ENCODE measurements at places on chromosomes 16 and 17.

DNA sequence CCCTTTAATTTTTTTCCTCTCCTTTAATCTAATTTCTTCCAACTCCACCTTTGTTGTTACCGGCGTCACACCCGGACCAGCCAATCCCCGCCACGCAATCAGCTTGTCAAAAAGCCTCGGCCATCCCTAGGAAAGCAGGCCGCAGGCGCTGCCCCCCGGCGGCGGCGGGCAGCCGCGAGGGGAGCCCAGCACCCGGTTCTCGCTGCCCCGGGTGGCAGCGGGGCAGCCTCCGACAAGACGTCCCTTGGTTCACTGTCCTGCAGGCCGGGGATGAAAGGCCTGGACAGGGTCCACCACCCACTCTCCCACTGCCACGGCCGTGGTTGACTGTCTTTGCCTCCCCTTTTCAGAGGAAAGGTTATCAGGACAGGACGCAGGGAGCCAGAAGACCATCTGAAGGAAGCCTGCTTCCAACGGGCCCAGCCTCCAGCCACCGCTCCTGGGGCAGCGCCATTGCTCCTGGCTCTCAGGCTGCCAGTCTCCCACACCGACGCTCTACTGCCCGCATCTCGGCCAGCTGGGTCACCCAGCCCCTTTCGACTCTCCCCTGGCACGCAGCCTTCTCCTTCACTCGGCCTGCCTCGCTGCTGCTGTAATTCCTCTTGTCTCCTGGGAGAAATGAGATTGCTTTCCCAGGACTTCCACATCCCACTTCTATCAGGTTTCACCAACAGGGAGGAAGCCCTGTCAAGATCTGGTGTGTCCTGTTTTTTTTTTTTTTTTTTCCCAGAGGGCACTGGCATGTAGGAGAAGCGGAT lies 2.8 kb upstream of the UBTF start:
- no peak for DNase-seq

DNA sequence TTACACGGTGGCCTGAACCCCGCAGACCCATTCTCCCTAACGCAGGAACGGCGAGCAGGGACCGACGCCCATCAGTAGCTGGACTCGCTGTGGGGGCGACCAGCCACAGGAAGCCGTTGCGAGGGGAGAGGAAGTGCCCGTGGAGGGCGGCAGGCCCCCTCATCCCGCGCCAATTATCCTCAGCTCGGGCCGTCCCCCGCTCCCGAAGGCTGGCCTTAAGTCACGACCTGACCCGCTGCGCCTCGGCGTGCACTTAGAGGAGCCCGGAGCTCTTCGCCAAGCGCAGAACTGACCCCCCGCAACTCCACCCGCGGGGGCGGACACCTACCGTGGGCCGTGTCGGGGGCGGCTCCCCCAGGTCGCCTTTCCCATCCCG lies 401 bp downstream of the ARL16 start:
- DNase-seq = no peak

DNA sequence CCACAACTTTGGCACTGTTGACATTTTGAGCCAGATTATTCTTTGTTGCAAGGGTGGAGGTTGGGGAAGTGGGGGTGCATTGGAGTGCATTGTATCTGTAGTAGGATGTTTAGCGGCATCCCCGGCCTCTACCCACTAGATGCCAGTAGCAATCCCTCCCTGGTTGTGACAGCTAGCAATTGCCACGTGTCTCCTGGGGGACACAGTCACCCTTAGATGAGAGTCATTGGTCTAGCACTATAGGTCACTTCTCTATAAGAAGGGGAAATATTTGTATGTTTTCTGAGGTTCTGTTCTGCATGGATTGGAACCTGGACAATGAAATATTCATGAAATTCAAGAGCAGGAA lies 32.4 kb downstream of the MSI2 start:
- DNase-seq = no peak

GRCh38 chr16:3920206-3920605 lies 39.7 kb upstream of the CREBBP start:
- DNase-seq = no peak

DNA sequence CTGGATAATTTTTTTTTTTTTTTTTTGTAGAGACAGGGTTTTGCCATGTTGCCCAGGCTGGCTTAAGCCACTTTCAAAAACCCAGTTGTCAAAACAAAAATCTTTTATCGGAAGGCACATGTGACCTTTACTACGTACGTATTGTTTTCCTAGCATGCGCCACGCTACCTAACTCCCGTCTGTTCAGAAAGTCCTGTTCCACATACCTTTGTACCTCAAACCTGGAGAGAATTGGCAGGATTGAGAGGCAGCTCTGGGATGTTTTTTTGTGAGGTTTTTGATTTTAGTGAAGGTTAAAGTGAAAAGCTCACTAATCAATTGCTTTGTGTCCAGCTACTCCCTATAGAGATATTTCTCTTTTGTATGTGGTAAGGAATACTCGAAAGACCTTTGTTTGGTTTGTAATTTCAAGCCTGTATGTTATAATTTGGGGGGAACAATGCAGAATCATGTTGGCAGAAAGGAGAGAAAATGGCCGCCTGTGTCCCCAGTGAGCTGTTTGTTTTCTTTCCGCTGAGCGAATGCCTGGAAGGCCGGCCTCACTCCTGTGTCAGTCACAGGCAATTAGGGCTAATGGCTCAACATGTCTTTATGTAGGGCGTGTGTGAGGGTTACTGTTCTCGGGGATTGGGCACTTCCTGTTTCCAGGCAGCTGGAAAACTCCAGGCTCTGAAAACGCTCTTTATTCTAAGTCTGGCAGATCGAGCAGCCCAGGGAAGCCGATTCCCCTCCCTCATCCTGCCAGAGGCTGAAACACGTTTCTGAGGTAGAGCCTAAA lies 60.8 kb upstream of the CLEC18A start:
- peak; percentile 26 for DNase-seq

GRCh38 chr17:70144260-70144846 lies 25.0 kb upstream of the KCNJ2 start:
- no peak for DNase-seq

GRCh38 chr17:10733666-10734065 lies 3.8 kb upstream of the TMEM220 start:
- no peak for DNase-seq

- no peak for DNase-seq
These were observed 10.3 kb downstream of the NSMCE1 start for GRCh38 chr16:27258241-27258734.

DNA sequence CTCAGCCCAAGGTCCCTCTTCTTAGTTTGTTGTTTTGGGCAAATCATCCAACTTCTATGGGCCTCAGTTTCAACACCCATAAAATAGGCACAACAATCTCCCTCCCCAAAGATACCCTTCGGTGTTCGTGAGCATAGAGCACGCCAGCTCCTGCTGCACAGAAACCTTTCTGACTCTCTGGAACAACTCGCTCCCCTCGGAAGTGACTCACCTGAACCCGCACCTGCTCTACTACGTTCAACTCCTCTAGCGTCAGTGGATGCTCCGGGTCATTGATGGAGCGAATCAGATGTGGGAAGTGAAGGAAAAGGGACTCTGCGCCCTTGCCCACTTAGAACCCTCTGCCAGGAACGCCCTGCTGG lies 445 bp downstream of the CIAO2B start:
- DNase-seq = no peak

DNA sequence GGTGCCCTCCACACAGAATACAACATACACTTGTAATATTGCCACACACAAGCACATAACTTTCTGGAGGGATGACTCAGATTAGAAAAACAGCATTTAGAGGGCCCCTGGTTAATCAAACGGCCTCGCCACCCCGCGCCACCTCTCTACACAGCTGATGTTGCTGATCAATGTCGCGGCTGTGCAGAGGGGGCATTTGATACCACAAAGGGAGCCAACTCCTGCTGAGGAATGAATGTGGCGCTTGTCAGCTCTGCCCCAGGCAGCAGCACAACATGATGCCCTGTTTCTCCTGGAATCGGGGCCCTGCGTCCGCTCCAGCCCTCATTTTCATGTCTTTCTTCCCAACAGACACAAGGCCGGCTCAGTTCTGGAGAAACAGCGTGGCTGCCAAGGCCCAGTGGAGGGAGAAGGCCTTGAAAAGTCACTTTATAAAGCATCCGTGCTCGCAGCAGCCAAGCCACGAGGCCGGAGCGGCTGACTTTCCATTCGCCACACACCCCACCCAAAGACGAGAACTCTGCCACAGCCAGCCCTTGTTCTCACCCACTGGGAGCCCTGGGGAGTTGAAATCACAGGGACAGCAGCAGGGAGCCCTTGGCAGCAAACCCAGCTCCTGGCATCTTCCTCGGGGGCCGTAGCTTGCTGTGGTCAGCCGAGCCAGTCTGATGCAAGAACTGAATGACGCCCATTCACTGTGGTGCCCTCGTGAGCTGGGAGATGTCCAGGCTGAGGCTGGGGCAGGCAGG lies 65.6 kb downstream of the XYLT1 start:
- DNase-seq = no peak

DNA sequence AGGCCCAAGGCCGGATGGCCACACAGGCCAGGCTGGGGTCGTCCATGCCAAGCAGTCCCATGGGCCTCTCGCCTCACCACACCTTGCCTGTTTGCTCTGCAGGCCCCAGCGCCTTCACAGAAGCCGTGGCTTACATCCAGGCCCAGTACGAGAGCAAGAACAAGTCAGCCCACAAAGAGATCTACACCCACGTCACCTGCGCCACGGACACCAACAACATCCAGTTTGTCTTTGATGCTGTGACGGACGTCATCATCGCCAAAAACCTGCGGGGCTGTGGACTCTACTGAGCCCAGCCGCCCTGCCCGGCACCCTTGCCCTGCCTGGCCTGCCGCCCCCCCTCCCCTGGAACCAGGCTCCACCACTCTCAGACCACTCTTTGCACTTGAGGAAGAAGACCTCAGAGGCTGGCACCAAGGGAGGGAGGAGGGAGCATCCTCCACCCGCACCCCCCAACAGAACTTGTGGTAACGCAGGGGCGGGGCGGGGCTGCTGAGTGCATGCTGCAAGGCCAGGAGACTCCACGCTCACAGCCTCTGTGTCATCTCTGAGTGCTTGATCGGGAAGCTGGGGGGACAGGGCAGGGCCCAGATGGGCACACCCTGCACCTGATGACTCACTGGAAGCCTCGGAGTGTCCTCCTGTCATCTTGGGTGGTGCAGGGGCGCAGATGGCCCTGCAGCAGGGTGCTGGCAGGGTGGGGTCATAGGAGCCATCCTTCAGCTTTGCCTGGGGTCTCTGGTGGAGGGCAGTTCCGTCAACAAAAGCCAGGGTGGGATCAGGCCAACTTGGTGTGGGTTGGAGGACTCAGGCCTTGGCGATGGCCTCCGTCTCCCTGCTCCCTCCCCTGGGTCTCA lies 81.5 kb downstream of the AMFR start:
- no peak for DNase-seq

- DNase-seq = no peak
These were observed 709 bp upstream of the ENO3 start for GRCh38 chr17:4950075-4950745.

- DNase-seq = no peak
These were observed 91.7 kb downstream of the CLEC16A start for GRCh38 chr16:11036040-11036439.

GRCh38 chr16:68328860-68329390 lies 18.1 kb downstream of the PRMT7 start:
- DNase-seq = no peak

DNA sequence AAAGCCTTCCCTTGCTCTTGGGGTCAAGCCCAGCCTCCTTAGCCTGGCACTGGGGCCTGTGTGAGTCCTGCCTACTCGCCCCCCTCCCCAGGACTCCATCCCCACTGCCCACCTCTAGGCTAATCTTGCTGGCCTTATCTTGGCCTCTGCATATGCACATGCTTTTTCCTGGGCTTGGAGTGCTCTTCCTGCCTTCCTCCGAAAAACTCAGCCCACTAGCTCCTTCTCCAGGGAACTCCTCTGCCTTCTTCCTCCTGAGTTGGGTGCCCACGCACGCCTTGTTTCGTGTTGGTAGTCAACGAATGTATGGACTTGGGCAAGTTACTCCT lies 16.5 kb downstream of the TBX2 start:
- no peak for DNase-seq

DNA sequence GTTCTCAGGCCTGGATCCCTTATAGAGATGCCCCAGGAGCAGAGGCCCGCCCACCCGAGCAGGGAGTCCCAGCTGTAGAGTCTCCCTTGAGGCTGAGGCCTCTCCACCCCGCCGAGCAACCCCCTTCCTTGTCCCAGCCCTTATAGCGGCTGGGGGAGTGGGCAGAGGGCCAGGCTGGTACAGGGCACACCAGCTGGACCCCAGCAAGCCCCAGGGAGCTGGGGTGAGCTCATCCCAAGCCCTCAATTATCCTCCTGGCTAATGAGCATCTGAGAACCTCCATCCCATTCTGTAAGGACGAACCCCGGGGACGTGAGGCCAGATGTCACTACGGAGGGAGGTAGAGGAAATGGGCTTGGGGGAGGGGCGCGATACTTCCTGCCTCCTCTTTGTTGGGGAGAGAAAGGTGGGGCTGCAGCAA lies 3.2 kb upstream of the SNN start:
- no peak for DNase-seq

DNA sequence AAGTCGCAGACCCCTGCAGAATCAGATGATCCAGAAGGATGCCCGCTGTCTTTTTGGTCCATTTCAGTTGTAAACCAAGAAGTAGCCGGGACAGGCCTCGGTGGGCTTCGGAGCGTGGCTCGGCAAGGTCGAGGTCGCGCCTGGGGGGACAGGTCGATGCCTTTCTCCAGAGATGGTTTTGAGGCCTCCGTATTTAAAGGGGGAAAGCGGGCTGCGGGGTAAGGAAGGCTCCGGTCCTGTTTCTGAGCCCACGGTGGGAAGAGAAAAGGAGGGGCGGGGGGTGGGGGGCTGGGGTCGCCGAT lies 7.5 kb upstream of the GNG13 start:
- no peak for DNase-seq

GRCh38 chr16:49056546-49056945 lies 225.1 kb downstream of the CBLN1 start:
- no peak for DNase-seq

DNA sequence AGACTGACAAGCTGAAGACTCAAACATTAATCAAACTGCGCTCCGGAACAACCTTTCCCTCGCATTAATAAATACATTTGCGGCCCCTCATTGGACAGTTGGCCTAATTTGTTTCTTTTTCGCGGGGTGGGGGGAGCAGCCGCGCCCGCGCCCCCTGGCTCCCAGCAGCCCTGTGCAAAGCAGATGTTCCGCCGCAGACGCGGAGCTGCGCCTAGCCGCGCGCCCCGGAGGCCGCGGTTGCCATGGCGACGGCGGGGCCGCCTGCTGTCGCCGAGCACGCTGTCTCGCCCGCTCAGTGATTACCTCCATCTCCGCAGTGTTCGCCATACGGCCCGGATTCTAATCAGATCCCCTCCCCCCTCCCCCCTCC lies 25.5 kb downstream of the COPZ2 start:
- no peak for DNase-seq

- DNase-seq = no peak
These were observed 3.5 kb upstream of the ACSM3 start for GRCh38 chr16:20760346-20760745.

GRCh38 chr16:31213877-31214707 lies at the start of gene TRIM72:
TSS of gene TRIM72 (plus strand) at chr16:31214119. CDS start at chr16:31214739, 620 bp downstream.
- DNase-seq = no peak

- DNase-seq = no peak
These were observed 3.3 kb upstream of the NHERF2 start for GRCh38 chr16:2023092-2024031.

All from brain pericyte (primary cell).